Suppressor macrophage treated with lipopolysaccharide for 1 hour (primary cell): ENCODE measurements at places on chromosomes 7 and 10.

DNA sequence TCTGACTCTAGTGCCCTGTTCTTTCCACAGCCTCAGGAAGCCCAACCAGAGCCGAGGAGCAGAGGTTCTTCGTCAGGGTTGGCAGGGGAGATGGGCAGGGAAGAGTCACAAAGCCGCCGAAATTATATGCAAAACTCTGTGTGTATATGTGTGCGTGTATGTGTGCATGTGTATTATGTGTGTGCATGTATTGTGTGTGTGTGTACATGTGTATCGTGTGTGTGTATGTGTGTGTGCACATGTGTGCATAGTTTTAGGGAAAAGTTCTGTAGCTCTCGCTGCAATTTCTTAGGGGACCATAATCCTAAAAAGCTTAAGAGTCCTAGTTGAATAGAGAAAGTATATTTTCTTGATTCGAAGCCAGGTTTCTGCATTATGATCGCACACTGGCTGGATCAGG lies 17.0 kb downstream of the DNAJB12 start:
- no peak for DNase-seq

DNA sequence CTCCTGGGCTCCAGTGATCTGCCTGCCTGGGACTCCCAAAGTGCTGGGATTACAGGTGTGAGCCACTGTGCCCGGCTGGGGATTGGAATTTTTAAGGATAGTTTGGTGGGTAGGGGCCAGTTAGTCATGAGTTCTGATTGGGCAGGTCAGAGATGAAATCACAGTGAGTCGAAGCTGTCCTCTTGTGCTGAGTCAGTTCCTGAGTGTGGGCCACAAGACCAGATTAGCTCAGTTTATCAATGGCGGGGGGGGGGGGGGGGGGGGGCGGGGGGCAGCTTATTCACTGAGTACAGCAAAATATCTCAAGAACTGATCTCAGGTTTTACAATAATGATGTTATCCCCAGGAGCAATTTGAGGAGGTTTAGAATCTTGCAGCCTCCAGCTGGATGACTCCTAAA lies 11.6 kb upstream of the ERCC6 start:
- no peak for DNase-seq

- DNase-seq = no peak
These were observed 483.2 kb downstream of the ADRA2A start for GRCh38 chr10:111560027-111560426.

GRCh38 chr7:30684351-30684750 lies 2.1 kb upstream of the CRHR2 start:
- DNase-seq = no peak

DNA sequence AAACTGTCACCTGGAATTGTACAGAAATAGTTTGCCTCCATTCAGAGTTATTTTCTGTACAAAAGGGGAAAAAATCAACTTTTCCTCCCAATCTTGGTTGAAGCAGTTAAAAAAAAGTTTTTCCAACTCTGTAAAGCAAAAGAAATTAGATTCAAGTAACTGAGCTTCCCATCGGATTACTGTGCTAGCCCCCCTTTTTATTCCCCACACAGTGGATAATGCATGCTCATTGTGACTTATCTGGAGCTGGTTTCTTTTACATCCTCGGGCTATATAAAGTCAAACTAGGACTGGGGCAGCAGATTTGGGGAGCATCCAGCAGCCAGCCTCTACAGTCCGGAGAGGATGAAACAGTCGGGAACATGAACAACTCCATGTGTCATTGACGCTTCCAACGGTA lies at the start of gene TECTB:
Gene TECTB (plus strand): TSS at position 301 of the 400 bp plus-strand sequence. CDS start 335 bp downstream, outside the sequence.
- no peak for DNase-seq

DNA sequence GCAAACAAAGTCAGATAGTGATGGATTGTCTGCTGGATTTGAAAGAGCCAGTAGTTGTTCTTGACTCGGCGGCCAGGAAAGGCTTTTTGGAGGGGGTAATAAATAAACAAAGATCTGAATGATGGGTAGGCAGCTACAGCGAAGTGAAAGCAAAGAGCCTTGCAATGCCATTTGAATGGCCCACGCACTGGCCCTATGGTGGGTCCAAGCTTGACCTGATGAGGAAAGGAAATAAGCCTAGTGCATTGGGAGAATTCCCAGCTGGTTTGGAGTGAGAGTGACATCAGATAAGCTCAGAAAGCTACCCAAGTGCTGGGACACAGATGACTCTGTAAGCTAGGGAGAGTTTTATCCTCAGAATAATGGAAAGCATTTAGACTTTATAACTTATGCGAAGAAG lies 365.2 kb downstream of the PLXDC2 start:
- no peak for DNase-seq

GRCh38 chr7:43905956-43906330 lies 453 bp downstream of the URGCP start:
- peak; percentile 41 for DNase-seq

GRCh38 chr7:51606601-51607154 lies 290.1 kb upstream of the COBL start:
- DNase-seq = no peak

DNA sequence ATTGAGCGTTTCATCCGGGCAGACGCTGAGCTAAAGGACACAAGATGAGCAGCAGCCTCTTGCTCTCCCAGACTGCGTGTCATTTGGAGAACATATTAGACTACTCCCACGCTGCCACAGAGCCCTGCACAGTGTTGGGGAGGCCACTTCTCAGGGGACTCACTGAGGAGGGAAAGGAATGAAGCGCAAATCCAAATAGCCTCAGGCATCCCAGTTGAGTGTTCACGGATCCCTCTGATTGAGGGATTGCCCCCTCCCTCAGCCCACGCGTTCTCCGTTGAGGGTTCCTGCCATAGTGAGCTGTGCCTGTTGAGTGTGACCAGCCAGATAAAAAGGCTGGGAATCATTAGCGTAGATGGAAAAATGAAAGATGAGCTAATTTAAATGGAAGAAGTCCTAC lies 563.4 kb downstream of the ACTR3B start:
- DNase-seq = no peak

- DNase-seq = no peak
These were observed 73.0 kb downstream of the CTBP2 start for GRCh38 chr10:125087191-125087896.

DNA sequence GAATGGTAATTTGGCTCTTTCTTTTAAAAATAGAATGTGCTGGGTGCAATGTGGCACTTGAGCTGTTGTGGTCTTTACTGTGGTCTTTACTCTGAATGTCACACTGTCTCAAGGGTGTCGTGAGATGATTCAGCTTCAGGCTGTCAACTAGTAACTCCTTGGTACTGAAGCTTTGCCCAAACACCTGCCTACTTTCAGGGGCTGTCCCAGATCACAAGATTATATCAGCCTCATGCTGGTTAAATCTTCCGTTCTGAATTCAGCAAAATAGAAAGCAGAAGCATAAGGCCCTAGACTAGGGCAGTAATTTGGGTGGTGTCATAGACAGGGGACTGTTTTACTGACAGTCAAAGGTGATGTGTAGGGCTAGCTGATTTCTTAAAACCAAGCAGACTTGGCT lies 110.9 kb downstream of the BAMBI start:
- no peak for DNase-seq

GRCh38 chr10:124494046-124494807 lies 32.6 kb downstream of the LHPP start:
- DNase-seq = peak; percentile 61

DNA sequence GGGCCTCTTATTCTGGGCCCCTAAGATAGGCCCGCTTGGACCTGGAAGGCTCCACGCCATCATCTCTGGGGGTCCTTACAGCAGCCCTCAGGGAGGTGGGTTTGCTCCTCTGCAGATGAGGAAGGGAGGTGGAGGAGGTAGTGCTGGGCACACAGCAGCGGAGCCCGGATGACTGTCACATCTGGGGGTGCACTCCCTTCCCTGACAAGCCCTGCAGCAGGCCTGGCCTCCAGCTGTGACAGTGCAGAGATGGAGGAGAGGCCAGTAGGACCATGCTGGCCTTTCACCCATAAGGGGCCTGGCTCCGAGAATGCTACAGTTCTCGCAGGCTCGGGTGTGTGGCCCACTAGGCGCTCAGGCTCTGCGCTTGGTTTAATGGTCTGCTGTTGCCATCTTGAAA lies 9.2 kb downstream of the GDF2 start:
- no peak for DNase-seq

- DNase-seq = no peak
These were observed 275.4 kb upstream of the NEBL start for GRCh38 chr10:21172542-21172929.

- DNase-seq = peak; percentile 30
These were observed 73.6 kb upstream of the LSM8 start for GRCh38 chr7:118110178-118110925.

DNA sequence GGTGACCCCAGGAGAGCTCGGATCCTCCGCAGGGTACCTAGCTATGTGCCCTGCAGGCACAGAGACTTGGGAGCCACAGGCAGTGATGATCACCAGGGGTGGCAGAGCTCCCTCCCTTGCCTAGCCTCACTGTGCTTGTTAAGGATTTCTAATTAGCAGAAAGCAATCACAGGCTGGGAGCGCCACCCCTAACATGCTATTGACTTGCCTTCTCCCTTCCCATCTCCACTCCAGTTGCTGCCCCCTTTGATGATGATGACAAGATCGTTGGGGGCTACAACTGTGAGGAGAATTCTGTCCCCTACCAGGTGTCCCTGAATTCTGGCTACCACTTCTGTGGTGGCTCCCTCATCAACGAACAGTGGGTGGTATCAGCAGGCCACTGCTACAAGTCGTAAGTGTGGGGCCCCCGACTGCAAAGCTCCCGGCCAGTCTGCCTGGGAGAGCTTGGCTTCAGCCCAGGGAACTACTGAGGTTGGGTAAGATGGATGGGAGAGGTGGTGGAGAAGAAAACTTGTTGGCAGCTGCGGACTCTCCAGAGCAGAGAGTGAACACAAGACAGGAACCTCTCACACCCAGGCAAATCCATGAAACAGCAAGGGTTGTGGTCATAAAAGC lies 1.2 kb downstream of the PRSS1 start:
- no peak for DNase-seq

DNA sequence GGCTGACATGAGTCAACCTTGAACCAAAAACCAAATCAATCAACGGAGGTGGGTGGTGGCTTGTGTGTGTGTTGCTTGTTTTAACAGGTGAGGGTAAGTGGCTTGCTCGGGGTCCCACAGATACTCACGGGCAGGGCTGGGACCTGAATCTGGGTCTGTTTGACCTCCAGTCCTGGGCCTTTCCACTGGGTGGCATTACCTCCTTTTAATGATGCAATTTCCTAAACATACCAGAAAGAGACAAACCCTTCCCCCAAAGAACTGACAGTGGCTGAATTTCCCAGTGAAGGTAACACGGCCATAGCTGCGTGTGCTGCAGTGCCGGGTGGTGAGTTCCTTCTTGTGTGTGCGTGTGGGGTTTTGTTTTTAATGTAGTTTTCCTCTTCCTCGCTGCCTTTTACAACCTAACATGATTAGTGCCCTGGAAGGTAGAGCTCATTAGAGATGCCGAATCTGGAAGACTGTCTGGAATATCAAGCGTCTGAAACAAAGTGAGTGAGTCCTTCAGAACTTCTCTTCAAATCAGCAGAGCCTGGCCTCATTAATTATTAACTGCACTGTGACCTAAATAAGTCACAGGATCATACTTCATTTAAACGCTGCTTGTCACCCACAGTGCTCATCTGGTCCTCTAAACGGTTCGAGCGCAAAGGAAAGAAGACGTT lies 166.1 kb upstream of the TCERG1L start:
- no peak for DNase-seq

DNA sequence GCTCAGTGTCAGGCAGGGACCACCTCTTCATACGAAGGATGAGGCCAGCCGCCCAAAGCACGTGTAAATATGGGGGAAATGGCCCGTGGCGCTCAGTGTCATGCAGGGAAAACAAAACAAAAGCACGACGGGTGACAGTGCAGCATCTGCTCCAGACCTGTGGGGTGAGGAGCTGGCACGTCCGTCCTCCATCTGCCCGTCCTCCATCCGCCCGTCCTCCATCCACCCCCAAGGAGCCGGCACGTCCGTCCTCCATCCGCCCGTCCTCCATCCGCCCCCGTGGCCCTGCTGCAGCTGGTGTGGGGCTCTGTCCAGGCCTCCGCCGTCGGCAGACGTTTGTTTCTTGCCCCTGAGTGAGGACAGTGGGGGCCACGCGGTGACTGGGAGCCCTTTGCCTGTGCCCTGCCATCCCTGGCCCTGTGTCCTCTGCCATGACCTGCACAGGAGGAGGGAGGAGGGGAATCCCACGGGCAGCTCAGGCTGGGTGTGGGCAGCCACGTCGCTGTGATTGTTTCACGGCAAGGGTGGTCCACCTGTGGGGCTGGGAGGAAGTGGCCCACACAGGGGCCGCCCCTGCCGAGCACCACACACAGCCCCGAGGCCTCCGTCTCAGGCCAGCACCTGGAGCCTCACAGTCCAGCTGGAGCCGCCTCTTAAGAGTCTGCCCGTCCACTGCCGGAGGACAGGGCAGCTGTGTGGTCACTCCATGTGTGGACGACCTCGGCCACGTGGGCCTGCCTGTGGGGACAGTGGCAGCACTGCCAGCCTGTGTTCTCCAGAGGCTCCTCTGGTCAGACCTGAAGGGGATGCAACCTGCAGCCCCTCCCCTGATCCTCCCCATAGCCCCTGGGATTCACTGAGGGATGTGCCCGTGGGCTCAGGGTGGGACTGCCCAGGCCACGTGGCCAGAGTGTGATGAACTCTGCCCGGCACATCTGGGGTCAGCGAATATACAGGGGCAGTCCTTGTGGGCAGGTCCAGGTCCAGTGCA lies 38.2 kb upstream of the DPYSL4 start:
- DNase-seq = no peak

- no peak for DNase-seq
These were observed 57.2 kb upstream of the ANK3 start for GRCh38 chr10:60446851-60447250.
